ENCODE measurements at places on chromosomes 16 and 17.

GRCh38 chr16:66166490-66166889 is 200.0 kb upstream of the CDH5 start:
- DNase-seq, result no peak

DNA sequence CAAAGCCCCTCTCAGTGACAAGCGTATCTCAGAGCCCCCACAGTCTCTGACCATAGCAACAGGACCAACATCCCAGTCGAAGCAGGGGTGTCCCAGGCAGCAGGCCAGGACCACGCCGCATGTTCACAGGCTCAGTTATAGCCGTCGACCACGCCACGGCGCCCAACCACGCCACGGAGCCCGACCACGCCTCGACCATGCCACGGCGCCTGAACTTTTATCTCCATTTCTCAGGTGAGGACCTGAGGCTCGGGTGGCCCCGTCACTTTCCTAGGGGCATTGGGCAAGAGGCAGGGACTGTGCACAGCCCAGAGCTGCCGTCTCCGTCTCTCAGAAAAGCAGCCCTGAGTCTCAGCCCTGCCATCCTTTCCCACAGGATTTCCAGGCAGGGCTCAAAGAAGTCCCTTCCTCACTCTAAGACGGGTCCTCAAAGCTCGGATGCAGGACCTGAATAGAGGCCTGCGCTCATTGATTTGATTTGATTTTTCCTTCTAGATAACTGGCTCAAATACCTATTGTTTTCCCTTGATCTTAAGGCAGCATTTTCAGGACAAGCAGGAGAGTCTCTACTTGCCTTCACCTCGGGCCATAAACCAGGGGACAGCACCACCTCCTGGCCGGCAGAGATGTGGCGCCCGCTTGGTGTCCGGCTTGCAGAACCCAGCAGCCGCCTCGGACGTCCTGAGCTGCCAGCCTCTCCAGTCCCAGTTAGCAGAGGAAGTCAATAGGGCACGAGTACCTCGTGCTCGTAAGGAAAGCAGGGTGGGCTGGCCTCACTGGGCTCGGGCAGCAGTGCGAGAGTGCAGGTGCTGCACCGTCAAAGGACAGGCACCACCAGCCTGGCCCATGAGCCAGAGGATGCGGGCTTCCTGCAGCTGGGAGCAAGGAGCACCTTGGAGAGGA is 38.8 kb downstream of the C16orf95 start:
- DNase-seq, result no peak

DNA sequence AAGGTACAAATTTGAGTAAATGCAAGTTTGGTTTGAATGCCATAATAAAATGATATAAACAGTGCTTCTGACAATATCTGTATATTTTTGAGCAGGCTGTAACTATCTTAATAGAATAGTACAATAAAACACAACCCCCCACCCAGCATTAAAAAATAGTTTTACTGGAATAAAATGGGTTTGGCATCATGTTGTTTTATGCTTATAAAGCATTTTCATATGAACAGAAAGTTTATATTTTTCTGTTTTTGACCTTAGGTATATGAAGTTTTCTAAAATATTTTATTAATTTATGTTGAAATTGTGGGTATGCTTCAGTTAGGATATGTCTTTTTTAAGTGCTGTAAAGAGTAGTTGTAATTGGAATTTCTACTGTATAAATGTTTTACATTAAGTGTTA is 57.2 kb upstream of the RHBDL3 start:
- no peak for DNase-seq

DNA sequence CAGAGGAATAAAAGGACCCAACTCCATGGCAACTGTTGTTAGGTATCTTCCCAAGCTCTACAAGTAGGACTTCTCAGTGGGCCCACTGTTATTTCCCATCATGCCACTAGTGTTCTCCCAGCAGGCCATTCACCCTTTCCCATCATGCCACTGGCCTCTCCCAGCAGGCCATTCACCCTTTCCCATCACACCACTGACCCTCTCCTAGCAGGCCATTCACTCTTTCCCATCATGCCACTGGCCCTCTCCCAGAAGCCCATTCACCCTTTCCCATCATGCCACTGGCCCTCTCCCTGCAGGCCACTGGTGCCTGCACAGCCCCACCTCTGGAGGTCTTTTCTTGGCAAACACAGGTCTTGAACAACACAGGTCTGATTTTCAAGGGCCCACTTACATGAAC is 36.3 kb downstream of the IFT140 start:
- no peak for DNase-seq

GRCh38 chr16:21684199-21684598 is 20.4 kb downstream of the OTOA start:
- no peak for DNase-seq

DNA sequence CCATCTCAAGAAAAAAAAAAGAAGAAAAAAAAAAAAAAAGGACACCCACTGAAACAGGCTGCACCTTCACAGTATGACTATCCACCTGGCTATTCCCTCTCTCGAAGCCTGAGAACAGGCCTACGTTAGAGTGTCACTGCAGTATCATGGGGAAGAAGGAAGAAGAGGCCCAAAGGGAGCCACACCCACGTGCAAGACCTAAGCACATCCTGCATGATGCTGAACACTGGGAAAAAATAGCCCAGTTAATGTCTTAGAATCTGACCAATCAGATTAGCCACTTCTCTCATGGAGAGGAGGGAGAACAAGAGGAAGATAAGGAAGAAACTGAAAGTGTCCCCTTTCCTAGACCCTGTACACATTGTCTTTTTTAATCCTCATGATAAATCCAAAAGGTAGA is 19.5 kb upstream of the MED13 start:
- no peak for DNase-seq

GRCh38 chr17:17472333-17472920 is 4.4 kb upstream of the MED9 start:
- no peak for DNase-seq

DNA sequence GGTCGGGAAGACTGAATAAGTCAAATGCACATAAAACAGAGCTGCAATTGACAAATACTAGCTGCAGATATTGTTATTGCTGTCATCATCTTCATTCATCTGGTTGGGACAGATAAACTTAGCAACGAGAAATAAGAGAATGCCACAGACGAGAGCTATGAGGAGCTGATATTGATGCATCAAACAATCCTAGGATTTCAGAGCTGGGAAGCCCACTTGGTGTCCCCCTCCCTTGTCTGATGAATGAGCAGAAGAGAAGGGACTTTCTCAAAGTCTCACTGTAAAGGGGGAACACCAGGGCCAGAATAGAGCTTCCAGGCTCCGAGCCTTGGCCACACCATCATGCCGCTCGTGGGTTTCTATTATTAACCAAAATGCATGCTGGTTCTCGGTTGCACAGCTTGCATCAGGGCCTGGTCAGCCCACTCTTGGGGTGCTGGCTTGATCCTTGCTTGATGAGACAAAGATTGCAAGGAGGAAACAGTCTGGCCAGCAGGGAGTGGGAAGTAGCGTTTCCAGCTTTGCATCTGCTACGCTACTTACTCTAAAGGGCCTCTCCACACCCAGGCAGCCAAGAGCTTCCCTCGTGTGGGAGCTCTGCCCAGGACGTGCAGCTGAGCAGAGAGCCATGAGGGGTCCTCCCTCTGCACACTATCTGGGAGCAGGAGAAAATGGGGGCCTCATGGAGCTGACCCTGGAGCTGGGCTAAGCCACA is 28.4 kb upstream of the EMP2 start:
- DNase-seq, result no peak

DNA sequence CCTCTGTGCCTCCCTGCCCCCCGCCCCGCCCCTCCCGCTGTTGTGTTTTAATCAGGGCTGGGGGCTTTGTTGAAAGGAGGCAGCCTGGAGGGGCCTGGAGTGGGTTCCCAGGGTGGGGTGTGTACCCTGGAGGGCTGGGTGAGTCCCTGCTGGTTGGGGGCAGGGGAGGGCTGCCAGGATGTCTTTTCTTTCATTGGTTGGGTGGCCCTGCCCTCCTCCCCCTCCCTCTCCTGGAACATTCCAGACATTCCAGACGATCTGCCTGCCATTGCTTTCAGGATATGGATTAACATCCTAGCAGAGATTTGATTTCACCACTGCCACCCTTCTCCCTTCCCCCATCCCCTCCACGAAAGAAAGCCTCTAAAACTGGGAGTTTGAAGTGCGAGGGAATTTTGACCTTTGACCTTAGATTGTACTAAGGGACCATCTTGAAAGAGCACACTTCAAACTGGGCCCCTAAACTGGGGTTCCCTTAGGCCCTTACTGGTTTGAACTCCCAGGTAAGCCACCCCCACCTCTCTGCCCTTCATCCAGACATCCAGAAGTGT is 25.3 kb downstream of the IGF2BP1 start:
- DNase-seq, result no peak

DNA sequence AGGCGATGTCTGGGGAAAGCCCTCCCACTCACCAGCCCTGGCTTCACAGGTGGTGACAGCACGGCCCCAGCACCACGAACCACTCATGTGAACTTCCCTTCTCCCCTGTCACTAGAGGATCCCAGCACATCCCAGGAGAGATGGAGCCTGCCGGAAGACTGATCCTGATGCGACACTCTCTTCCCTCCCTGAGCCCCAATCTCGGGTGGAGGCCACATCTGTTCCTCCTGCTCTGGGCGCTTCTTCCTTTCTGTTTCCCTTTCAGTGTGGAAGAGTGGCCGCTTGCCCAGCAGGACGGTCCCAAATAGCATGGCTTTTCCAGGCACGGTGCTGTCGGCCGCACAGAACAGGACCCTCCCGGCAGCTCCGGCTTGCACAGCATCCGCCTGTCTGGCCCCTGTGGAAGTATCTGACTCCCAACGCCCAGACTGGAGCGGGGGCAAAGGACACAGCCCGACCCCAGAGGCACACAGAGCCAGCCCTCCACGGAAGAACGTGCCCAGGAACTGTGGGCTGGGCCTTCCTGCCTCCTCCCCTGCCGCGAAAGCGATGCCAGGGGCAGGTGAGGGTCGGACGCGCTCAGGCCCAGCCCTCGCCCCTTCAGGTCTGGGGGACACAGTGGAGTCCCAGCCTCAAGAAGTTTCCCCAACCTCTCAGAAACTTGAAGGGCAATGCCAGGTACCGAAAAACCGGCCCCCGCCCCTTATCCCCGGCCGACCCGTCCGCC is 37.6 kb downstream of the CBFA2T3 start:
- DNase-seq, result no peak

GRCh38 chr16:50601341-50601740 is 53.1 kb downstream of the NKD1 start:
- no peak for DNase-seq

DNA sequence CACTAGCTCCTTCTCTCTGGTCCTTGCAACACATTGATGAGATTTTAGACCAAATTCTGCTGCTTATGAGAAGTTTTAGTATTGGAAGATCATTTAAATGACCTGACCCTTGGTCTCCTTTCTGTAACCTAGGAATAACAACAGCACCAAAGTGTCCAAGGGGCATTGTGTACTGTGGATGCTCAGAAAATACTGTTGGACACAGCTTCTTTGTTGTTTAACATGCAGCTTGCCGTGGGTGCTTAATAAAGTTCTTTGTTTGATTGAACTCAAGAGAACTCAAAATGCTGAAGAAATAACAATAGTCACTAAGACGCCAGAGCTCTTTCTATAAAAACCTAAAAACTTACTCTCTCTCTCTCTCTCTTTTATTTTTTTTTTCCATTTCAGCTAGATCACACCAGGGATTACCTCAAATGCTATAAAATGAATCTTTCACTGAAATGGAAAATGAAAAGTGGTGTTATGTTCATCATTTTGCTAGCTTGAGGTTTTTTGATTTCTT is 548.9 kb upstream of the CDH8 start:
- DNase-seq, result no peak

GRCh38 chr16:22220069-22220440 is 14.0 kb downstream of the EEF2K start:
- no peak for DNase-seq

- DNase-seq, result no peak
Observed at GRCh38 chr16:23160082-23160481, 10.8 kb upstream of the USP31 start.

- no peak for DNase-seq
Observed at GRCh38 chr17:48901241-48901640, 7.0 kb upstream of the UBE2Z start.

DNA sequence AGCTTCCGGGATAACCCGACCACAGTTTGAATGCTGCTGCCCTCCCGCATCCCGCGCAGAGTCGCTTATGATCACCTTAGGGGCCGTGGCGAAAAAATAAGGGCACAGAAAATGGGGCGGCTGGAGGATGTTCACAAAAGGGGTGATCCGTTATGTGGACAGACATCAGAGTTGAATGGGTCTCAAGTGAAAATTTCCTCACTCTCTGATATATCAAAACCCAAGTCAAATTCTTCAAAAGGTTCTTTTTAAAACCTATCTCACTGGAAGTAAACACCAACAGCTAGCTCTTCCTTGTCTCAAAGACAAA is 400 bp upstream of the CEP112 start:
- DNase-seq, result no peak

- no peak for DNase-seq
Observed at GRCh38 chr16:9102379-9102778, 10.9 kb downstream of the HAPSTR1 start.

DNA sequence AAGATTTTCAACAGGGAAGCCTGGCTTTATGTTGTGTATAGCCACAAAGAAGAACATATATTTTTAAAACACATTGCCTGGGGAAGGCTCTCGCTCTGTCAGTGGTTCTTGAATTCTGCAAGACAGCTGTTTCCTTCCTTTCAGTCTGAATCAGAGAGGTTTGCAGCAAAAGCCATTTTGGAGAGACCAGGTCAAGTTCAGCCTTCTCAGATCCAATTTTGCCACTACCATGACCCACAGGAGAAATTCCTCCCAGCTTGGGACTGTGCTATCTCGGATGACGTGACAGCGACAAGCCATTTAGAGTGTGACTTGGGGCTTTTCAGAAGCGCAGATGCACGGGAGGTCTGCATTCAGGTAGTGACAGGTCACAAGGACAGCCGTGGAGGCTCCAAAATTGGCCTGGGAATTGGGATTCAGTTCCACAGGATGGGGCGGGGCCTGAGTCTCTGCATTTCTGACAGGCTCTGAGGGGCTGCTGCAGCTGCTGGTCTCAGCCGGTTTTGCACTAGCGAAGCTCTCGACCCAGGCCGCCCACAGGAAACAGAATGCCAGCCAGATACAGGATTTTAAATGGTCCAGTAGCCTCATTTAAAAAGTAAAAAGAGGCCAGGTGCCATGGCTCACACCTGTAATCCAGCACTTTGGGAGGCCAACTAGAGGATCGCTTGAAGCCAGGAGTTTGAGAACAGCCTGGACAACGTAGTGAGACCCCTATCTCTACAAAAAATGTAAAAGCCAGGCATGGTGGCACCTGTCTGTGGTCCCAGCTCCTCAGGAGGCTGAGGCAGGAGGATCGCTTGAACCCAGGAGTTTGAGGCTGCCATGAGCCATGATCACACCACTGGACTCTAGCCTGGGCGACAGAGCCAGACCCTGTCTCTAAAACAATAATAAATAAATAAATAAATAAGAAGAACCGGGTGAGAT is 196.6 kb upstream of the CIBAR2 start:
- no peak for DNase-seq

GRCh38 chr16:12740986-12741610 is 62.6 kb downstream of the CPPED1 start:
- no peak for DNase-seq

- DNase-seq, result peak; percentile 44
Observed at GRCh38 chr17:1485423-1486376, 6.8 kb downstream of the MYO1C start.

- no peak for DNase-seq
Observed at GRCh38 chr17:52255347-52255746, 96.8 kb upstream of the CA10 start.

- DNase-seq, result no peak
Observed at GRCh38 chr17:6551356-6551755, 5.0 kb downstream of the PITPNM3 start.

Measured in CD4-positive, alpha-beta T cell treated with Interleukin-4 for 4 hours (primary cell).